ENCODE measurements at places on chromosomes 12 and 14.

GRCh38 chr12:93808169-93808899 is 131.2 kb downstream of the CRADD start:
- DNase-seq: no peak

GRCh38 chr14:100285021-100285912 is 21.0 kb downstream of the SLC25A29 start:
- DNase-seq: peak; percentile 93

GRCh38 chr14:52950898-52951680 is at the start of gene FERMT2:
TSS of gene FERMT2 (minus strand) at chr14:52951050. CDS start at chr14:52950568, 482 bp downstream.
- peak; percentile 62 for DNase-seq

DNA sequence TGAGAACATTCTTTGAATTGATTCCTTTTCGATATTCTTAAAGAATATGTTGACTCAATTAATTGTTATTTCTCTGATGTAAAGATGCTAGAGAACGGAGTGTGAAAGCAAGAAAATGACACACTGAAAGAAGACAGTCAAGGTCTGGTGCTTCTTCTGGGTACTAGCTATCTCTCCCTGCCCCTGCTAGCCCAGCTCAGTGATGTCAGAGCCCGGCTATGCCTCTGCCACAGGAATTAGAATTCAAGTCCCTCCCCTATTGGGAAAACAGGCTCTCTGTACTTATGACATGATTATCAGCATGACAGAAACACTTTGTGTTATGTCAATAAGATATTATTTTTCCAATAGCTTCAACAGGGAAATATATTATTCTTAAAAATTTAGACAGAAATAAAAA is 252.4 kb downstream of the KCNC2 start:
- DNase-seq: no peak

- DNase-seq: no peak
These were observed 6.9 kb downstream of the SERPINA4 start for GRCh38 chr14:94568186-94568585.

- DNase-seq: no peak
These were observed 225.0 kb upstream of the KITLG start for GRCh38 chr12:88805286-88805685.

- DNase-seq: no peak
These were observed 39.3 kb upstream of the DDX11 start for GRCh38 chr12:31034372-31034771.

DNA sequence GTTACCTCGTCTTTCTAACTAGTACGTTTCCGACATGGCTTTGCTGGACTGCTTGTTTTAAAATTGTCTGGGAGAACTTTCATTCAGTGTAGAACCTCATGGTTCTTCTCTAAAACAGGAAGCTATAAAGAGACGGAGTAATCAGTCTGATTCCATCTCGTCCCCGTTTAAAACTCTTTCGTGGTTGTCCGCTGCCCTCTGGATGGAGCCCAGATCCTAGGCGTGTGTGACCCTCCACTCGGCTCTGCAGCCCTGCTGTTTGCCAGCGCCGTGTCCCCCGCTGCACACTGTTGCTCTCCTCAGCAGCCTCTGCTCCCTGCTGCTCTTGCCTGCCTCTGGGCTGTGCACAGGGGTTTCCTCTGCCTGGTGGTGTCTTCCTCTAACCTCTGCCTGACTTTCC is 50.2 kb downstream of the SLC8B1 start:
- no peak for DNase-seq

- no peak for DNase-seq
These were observed 1.5 kb downstream of the CIPC start for GRCh38 chr14:77099425-77100167.

DNA sequence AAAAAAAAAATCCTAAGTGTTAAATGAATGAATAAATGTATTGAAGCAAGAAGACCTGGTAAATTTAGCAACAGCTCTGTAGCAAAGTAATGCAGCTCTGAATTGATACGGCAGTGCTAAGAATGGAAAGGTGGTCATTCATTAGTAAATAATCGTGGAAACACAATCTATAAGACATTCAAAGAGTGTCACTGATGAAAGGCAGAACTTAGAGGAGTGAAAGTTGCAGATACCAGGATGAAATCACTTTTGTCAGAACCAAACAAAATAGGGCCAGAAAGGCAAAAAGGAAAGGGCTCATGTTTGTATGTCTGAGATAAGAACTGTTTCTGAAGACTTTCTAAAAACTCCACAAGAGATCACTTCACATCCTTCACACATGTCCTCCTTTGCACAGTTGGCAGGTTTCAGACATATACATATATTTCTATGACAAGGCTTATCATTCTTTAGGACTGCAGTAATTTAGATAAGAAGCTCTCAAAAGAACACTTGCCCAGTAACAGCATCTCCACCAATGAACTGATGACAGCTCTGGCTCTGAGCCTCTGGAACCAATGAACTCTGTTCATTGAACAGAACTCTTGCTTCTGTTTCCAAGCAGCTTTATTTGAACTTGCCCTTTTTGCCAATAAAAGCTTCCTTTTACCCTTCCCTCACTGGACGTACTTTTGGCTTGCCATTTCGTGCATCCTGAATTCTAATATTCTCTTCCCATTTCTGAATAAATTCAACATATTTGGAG is 4.2 kb upstream of the LRR1 start:
- DNase-seq: no peak

GRCh38 chr12:62331306-62331705 is 71.1 kb downstream of the USP15 start:
- no peak for DNase-seq

Measured in HuH-7.5 (cell line).